Fibroblast of the conjunctiva (primary cell): ENCODE measurements at places on chromosomes 5 and 9.

- DNase-seq, result peak; percentile 86
Observed at GRCh38 chr5:177370488-177371119, 12.9 kb downstream of the RGS14 start.

DNA sequence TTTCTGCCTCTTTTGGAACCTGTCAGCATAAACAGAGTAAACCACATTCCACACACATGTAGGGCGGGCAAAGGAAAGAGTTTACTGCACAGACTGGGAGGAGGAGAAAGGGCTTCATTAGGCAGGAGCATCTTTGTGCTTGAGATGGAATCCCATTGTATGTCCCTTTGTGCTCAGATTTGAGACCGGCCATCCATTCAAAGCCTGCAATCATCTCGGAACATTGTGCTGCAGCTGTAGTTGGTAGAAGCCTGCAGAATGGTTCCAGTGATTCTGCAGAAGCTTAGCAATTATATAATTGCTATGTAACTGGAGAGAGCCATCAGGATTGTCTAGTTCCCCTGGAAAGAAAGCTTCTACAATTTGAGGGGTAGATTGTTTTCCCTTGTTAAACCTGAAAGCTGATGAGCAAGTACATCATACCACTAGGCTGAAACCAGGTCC, 16.5 kb downstream of the ZNF462 start:
- DNase-seq, result no peak

- no peak for DNase-seq
Observed at GRCh38 chr5:1054018-1054798, 45.6 kb downstream of the NKD2 start.

DNA sequence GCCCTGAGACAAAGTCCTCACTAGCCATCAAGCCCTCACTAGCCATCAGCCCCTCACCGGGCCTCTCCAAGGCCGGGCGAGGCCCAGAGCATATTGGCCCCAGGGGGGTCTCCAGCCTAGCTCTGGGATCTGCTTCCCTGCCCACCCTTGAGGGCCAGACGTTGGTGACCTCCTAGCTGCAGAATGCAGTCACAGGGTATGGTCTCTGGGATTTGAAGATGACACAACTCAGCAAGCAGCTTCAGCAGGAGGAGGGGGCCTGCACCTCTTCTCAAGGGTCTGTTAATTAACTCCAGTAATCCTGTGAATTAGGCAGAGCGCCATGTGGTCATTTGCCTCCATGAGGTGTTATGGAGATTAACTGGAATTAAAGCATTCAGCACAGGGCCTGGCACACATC, 116.9 kb upstream of the SPOCK1 start:
- no peak for DNase-seq

DNA sequence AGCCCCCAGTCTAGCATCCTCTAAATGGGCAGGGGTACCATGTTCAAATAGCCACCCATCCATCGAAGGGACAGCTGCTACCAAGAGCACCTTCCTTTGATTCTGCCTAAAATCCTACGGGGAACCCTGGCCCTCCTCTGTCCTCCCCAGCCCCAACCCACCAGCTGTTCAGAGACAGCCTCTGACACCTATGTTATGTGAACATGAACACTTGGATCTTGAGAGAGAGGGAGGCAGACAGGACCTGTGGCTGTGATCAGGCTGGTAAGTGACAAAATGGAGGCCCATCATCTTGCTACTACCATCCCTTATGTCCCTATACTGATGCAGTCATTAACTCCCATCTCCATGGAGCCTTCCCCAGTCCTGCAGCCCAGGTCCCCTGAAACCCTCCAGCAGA, 8.2 kb downstream of the SLC23A1 start:
- DNase-seq, result no peak

DNA sequence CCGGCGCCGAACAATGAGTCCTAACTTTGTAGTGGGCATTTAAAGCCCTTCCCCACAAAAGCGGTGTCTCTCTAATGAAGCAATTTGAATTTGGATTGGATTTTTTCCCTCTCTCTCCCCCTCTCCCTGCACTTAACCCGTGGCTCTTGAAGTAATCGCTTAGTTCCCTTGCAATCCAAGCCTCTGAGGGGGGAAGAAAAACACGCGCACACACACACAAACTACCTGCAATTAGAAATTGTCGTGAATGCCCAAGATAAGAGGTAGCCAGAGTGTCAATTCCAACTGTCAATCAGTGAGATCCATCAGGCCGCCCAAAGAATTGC, 1.2 kb downstream of the LHX6 start:
- DNase-seq, result no peak

GRCh38 chr5:135735831-135736230, 98.6 kb upstream of the SLC25A48 start:
- no peak for DNase-seq

GRCh38 chr9:78856144-78856543, 559.2 kb downstream of the PSAT1 start:
- DNase-seq, result no peak
